ENCODE measurements at places on chromosomes 13 and 19.

- DNase-seq, result no peak
Observed at GRCh38 chr19:9058905-9059667, 27.8 kb upstream of the OR1M1 start.

- peak; percentile 90 for DNase-seq
Observed at GRCh38 chr19:18223860-18224524, 2.2 kb downstream of the PDE4C start.

GRCh38 chr19:30288911-30289310 lies 83.3 kb upstream of the ZNF536 start:
- DNase-seq, result no peak

DNA sequence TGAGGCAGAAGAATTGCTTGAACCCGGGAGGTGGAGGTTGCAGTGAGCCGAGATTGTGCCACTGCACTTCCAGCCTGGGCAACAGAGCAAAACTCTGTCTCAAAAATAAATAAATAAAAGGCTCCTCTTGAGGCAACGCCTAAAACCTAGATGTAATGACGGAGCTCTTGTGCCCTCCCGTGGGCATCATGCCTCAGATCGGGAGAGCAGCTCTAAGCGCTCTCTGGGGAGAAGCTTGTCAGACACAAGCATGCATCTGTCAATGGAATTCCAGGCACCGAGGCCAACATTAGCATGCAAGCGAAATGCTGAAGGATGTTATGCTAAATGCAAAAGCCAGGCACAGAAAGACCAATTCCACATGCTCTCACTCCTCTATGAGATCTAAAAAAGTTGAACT lies 45.6 kb upstream of the MRI1 start:
- DNase-seq, result no peak

DNA sequence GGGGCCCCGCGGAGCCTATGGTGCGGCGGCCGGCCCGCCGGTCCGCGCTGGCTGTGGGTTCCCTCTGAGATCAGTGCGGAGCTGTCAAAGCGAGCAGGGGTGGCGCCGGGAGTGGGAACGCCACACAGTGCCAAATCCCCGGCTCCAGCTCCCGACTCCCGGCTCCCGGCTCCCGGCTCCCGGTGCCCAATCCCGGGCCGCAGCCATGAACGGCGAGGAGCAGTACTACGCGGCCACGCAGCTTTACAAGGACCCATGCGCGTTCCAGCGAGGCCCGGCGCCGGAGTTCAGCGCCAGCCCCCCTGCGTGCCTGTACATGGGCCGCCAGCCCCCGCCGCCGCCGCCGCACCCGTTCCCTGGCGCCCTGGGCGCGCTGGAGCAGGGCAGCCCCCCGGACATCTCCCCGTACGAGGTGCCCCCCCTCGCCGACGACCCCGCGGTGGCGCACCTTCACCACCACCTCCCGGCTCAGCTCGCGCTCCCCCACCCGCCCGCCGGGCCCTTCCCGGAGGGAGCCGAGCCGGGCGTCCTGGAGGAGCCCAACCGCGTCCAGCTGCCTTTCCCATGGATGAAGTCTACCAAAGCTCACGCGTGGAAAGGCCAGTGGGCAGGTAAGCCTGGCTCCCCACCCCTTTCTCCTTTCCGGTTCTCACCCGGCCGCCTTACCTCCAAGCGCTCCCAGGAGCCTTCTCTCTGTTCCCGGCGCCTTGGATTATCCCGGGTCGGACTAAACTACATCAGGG lies at the start of gene PDX1:
Gene PDX1 (plus strand): TSS at position 67 of the 743 bp plus-strand sequence. CDS start 139 bp downstream, at position 206.
- peak; percentile 88 for DNase-seq

- no peak for DNase-seq
Observed at GRCh38 chr19:1274852-1275259, 474 bp upstream of the FAM174C start.

DNA sequence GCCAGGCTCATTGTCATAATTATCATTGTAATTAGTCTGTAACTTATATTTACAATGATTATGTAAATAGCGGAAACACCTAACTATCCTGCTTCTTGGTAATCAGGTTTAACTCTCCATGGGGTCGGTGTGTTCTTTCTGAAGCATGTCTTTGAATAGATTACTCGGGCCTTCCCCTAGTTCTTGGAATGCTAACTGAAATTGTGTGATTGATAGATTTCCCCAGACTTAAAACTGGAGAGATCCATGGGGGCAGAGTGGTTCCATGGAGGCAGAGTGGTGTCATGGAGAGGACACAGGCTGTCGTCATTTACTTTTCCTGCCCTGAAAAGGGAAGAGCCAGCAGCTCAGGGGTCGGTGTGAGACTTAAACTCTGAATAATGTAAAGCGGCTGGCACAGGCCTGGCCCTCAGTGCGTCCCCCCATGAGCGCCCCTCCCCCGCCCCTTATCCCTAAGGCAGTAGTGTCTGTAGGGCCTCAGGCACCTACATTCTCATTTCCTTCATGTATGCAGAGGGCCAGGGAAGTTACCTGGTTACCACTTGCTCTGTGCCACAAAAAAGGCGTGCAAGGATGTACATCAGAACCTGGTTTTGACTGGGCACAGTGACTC lies 225.1 kb downstream of the TM9SF2 start:
- DNase-seq, result no peak
